ENCODE measurements at places on chromosomes 7 and 10.

DNA sequence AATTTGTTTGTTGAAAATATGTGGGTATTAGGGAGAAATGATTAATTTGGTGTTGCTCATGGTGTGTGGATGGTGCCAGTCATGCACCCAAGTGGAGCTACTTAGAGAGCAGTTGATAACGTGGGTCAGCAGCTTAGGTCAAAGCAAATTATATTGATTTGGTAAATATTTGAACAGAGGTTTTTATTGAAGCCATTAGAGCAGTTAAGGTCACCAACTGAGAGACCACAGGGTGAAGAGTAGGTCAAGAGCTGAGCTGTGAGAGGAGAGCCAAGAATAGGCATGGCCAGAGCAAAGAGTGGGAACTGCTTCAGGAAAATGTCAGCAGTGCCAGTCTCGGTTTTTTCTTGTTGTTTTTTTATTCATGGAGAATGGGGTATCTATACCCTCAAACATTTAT is 97.9 kb downstream of the TMEM168 start:
- no peak for DNase-seq

DNA sequence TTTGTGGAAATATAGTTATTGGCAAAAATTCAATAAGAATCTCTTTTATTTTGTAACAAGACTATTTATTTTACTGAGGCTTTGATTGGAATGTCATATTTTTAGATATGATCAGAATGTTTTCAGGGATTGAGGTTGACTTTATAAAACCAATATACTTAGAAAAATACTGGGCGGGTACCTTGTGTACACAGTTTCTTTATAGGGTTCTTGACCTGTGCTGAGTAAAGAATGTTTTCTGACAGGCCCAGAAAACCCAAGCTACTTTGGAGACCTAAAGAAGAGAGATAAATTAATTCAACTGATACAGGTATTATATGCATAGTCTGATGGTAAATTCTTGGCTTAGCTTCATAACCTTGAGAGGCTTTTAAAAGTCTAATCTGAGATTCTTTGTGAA is 23.9 kb upstream of the SPAM1 start:
- no peak for DNase-seq

DNA sequence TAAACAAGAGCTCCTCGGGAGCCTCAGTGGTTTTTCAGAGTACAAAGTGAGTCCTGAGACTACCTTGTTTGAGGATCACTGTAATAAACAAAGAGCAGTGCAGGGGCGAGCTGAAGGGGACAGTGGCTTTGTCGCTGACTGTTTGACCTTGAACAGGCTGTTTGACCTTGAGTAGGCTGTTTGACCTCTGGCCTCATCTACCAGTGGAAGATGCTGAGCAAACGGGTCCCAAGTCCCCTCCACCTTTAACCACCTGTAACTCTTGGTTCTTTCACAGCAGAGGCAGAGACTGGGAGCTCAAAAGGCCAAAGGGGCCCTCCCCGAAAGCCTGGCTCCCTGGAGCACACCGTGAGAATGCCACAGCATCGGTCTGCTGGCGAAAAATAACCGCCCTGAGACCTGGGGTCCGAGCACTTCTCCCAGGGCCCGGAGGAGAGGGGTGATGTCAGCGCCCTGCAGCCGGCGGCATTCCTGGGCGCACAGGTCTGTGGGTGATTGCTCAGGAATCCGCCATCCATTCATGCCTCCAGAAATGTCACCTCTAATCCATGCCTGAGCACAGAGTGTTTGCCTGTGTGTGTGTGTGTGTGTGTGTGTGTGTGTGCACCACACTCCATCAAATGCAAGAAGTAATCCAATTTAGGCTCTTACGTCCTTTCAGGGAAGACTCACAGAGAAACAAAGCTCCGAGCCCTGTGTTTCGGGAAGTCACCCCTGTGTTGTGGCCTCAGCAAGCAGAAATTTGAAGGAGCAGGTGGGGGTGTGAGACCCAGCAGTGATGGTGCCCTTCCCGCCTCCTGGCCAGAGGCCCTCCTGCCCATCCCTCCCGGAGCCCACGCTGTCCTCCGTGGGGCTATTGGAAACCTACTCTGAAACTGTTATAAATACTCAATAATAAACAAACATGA is 66.5 kb downstream of the ASB13 start:
- no peak for DNase-seq

GRCh38 chr10:93061594-93062513 is 1.3 kb downstream of the CYP26C1 start:
- DNase-seq = no peak

DNA sequence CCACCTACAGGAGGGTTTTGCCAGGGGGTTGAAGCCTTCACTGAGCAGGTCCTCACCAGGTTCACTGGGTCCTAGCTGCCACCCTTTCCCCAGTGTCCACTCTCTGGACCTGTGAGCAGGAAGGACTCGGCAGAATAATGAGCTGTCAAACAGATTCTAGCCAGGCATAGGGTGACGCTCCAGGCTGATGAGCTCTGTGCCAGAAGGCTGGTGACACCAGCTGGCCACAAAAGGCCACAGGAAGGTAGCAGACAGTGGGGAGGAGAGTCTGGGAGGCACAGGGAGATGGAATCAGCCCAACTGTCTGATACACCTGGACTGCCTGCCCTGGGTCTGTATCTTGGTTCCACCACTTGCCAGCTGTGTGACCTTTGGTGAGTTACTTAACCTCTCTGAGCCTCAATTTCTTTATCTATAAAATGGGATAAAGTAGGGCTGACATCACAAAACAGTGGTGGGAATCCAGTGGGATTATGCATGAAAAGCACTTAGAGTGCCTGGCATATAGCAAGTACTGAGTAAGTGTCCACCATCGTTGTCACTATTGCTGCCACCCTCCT is 26.7 kb upstream of the NDST2 start:
- no peak for DNase-seq

GRCh38 chr10:33109788-33110469 is 151.9 kb upstream of the ITGB1 start:
- peak; percentile 81 for DNase-seq

- DNase-seq = no peak
Measured at GRCh38 chr10:129951101-129951969, 12.7 kb downstream of the EBF3 start.

DNA sequence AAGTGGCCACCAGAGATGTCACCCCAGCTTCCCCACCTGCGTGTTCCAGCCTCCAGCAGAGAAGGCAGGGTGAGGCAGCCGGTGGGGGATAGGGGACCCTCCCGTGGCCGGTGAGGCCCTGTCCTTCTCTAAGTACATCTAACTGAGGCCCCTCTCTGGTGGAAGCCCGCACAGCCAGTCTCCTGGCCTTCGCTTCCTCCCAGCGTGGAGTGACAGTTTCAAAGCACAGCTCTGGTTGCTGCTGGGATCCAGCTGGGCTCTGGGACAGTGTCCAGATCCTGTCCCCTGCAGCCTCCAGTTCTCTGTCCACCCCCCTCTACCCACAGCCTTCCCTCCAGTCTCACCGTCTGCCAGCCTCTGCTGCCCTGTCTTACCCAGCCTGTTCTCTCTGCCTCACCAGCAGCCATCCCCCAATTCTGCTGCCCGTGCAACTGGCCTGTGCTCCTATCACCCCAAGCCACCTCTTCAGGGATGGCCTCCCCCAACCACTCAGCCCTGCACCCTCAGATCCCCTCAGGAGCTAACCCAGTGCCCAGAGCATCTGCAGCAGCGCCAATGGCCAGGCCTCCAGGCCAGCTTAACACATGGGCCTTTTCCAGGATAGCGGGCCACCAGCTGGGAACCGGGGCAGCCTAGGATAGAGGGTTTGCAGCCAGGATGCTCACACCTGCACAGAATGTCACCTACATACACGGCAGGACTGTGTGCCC is 16.3 kb upstream of the SH2B2 start:
- no peak for DNase-seq

DNA sequence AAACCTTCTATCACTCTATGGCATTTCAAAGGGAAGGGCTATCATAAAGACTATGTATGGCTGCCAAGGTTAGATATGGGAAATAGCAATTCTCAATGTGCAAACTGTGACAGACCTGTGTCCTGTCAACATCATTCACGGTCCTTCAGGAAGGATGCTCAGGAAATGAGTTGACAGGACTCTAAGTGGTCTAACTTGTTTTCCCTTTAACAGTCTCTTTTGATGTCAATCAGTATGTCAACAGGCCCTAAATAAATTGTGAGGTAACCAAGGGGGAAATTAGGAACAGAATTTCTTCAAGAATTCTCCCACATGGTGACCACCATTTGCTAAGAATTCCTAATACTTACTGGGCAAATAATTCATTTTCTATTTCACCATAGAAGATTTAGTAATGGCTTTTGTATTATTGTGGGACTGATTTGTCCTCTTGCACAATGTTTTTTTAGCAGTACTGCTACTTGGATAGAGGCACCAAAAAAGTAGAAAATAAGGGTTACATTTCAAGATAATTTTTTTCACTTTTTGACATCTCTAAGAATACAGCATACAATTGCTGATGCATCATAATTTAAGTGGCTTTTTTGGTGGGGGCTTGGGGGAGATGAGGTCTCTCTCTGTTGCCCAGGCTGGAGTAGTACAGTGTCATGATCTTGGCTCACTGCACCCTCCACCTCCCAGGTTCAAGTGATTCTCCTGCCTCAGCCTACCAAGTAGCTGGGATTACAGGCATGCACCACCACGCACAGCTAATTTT is 275.8 kb downstream of the CACNA2D1 start:
- no peak for DNase-seq

- no peak for DNase-seq
Measured at GRCh38 chr7:139871331-139871730, 42.3 kb downstream of the TBXAS1 start.

DNA sequence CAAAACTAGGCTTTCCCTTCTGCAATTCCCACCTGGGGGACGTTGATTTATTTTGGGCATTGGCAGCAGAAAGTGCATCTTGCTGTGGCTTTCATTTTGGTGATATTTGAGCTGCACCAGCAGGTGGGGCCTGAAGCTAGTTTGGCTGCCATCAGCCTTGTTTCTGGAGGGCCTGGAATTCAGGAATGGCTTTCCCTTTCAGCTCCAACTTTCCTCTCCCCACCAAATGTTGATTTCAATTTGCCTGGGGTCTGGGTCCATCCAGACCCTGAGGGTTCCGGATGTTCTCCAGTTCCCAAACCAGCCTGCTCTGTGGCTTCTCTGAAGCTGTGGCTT is 640.4 kb downstream of the TYW1 start:
- DNase-seq = no peak

- DNase-seq = no peak
Measured at GRCh38 chr10:28082316-28082715, 83.4 kb upstream of the ODAD2 start.

DNA sequence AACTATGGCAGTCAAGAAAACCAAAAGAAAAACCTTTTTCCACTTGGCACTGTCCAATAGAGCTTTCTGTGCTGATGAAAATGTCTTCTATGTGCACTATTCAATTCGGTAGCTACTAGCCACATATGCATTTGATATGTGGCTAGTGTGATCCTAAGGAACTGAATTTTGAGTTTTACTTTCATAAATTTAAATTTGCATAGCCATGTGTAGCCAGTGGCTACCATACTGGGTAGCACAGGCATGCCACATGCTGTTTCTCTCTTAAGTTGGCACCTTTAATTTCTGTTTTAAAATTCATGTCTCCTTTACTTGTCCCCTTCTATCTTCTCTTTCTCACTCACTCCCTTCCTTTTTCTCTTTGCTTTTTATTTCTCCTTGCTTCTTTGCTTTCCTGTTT is 455.7 kb downstream of the AUTS2 start:
- no peak for DNase-seq

- no peak for DNase-seq
Measured at GRCh38 chr7:49692516-49692915, 80.9 kb upstream of the VWC2 start.

DNA sequence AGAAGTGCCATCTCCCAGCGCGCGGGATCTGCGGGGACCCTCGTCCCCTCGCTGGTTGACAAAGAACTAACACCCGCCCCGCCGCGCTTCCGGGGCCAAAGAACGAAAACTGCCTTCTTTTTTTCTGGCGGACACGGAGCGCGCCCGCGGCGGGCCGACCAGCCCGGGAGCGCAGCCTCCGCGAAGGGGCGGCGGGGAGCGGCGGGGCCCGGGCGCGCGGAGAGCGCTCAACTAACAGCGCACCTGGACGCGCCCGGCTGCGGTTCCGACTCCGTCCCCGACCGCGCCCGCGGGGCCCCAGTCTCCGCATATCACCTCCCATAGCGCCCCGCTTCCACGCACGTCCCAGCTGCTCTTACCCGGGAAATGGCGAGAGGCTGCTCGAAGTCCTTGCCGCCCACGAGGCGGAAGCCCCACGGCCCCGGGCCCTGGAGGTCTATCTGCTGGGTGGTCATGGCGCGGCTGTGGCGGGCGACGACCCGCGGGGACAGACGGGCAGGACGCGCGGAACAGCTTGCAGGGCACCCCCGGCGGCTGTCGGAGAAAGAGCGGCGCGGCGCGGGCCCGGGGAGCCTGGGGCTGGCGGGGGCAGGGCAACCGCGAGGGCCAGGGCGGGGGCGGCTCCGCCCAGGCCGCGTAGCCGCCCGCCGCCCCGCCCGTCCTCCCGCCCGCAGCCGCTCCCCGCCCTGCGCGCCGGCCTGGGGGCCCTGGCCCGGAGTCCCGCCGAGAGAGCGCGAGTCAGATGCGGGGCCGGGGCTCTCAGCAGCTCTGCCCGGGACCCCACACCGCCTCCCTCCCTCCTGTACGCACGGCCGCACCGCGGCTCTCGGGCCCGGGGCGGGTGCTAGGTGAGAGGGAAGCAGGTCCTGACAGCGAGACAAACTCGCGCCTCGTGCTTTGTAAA is at the start of gene PDLIM1:
Gene PDLIM1 (minus strand): TSS at position 543 of the 904 bp plus-strand sequence. CDS start 88 bp downstream, at position 455.
- DNase-seq = peak; percentile 38

DNA sequence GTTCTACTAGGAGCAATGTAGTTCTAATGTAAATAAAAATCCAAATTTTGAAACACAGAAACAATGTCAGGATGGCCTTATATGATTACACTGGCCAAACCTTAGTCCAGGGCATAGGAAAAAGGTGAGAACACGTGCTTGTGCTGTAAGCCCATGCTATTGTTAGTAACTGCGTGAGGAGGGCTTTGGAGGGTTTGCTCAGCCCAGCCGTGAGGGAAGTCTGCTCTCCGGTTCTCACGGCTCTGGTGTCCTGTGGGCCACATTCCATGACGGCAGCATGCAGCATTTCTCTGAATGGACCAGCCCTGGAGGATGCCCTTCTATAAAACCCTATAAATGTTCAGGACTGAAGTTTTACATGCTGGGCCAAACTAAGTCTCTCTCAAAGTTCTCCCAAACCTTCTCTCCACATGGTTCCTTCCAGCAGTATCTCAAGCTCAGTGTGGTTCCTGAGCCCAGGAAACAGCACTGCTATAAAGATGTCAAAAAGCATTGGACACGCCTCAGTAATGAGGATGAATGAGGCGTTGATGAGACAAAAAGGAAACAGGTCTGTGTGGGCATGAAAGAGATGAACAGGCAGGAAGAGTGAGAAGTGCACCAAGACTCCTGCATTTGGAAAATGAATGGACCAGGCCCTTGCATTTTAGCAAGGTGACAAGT is 174.8 kb upstream of the CDCA7L start:
- no peak for DNase-seq

DNA sequence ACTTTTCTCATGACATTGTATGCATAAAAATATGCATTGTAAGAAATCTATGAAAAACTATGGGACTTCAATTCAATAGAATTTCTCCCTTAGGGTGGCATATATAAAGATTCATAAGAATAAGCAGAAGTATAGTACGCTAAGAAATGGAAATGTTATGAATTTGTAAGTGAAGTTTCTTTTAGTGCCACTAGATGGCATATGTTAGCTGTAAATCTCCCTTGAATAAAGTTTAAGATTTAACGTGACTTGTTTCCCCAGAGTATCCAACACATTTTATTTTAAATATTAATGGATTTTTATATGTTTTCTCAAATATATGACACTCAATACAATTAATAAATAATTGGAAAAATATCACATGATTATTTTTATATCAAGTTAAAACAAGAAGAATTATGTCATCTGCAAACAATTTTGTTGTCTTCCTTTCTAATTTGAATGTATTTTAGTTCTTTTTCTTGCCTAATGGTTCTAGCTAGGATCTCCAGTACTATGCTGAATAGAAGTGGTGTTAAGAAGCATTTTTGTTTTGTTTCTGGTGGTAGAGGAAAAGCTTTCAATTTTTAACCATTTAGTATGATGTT is 287.2 kb downstream of the HGF start:
- DNase-seq = peak; percentile 8

Data from MV-4-11 (cell line).